ENCODE measurements at places on chromosomes 3 and 15.

- no peak for DNase-seq
These were observed 13.0 kb upstream of the MANF start for GRCh38 chr3:51371943-51372557.

DNA sequence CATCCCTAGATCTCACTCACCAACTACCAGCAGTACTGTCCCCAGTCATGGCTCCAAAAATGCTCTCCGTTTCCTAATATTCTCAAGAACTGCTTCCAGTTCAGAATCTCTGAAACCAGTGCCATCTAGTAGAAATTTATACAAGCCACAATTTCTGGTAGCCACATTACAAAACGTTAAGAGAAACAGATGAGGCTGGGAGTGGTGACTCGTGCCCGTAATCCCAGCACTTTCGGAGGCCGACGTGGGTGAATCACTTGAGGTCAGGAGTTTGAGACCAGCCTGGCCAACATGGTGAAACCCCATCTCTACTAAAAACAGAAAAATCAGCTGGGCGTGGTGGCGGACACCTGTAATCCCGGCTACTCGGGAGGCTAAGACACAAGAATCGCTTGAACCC is 78.4 kb upstream of the RAD18 start:
- DNase-seq: no peak

DNA sequence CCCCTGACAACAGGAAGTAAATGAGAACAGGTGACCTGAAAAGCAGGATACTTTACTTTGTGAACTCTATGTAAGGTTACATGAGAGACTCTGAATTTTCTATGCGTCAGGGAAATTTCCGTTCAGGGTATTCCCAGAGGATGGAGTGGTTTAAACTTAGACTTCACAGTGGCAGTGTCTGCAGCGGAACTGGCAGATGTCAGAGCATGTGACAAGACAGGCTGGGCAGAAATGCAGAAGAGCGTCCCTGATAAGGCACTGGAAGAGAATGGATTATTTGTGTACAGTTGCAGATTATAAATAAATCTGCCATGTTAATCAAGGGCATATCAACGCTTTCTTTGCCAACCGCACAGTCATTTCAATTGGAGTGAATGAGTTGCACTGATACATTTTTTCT is 598.4 kb upstream of the ZNF717 start:
- DNase-seq: no peak

GRCh38 chr15:74043425-74044266 is 38.7 kb downstream of the GOLGA6A start:
- DNase-seq: no peak

DNA sequence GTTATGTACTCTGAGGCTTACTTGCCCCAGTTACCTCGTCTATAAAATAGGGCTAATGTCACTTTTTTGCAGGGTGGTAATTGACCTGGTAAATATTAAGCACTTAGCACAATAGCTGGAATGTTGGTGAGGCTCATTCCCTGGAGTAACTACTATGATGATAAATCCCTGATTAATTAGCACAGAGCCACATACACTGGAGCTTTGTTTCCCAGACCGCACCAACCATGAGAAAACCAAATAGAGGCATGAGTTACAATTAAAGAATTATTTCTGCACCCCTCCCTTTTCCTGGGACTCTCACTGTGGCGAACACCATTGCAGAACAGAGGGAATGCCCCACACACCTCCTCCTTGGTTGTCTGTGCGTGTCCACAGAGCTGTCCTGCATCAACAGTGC is 76.6 kb upstream of the CPOX start:
- no peak for DNase-seq

- no peak for DNase-seq
These were observed 4.9 kb downstream of the TMED3 start for GRCh38 chr15:79315623-79316328.
